Activated T-cell treated with anti-CD3 and anti-CD28 coated beads, Interleukin-2, amount 50 U/mL, for 48 hours (primary cell): ENCODE measurements at places on chromosomes 7 and 10.

GRCh38 chr10:127877116-127877515, 15.6 kb downstream of the CLRN3 start:
- no peak for DNase-seq

GRCh38 chr10:5549462-5550249, 24.9 kb downstream of the CALML3 start:
- no peak for DNase-seq

- DNase-seq: peak; percentile 81
These were observed 138.2 kb downstream of the SVIL start for GRCh38 chr10:29496341-29497162.

GRCh38 chr10:98259606-98260315, 8.2 kb downstream of the LOXL4 start:
- no peak for DNase-seq

GRCh38 chr10:128122931-128123330, 3.3 kb downstream of the MKI67 start:
- no peak for DNase-seq

DNA sequence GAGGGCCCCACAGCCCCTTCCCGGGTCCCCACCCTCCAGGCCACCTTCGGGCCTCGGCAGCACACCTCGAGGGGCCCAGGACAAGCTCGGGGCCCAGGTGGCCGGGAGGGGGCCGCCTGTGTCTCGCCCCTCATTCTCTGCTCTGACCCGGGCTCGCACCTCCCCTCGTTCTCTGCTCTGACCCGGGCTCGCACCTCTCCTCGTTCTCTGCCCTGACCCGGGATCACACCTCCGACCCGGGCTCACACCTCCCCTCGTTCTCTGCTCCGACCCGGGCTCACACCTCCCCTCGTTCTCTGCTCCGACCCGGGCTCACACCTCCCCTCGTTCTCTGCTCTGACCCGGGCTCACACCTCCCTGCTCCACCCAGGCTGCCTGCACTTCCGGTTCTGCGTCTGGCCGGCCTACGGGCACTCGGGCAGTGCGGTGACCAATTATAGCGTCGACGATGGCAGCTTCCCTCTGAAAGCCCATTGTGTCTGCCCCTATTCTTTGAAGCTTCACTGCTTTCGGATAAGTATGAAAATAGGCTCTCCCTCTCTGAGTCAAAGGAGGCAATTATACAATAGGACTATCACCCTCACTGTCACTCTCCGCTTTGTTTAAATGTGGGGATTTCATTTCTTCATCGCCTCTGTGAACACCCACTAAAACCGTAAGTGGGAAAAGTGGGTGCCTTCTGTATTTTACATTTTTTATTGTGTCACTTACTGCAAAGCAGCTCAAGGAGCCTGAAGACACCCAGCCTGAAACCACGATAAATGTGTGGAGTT, 457.4 kb downstream of the DNAJB6 start:
- DNase-seq: no peak

DNA sequence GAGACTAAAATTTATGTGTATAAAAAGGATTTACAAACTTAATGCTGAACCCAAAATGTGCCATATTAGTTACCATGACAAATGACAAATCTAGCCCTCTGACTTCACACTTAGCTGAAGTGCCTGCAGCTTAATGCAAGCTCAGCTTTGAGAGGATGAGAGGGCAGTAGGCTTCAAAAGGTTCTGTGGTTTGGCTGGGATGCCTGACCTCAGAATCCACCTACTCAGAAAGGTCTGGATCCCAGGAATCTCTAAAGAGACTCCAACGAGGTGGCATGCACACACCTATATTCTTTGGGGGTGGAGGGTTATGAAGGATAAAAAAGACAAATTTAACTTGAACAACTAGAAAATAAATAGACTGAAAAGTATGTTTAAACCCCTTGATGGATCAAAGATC, 213.4 kb downstream of the TAX1BP1 start:
- no peak for DNase-seq

GRCh38 chr7:25075459-25075858, 49.6 kb downstream of the CYCS start:
- DNase-seq: peak; percentile 58

- DNase-seq: no peak
These were observed 14.4 kb upstream of the UTF1 start for GRCh38 chr10:133215586-133215985.

GRCh38 chr10:1954300-1954699, 217.0 kb upstream of the ADARB2 start:
- no peak for DNase-seq

DNA sequence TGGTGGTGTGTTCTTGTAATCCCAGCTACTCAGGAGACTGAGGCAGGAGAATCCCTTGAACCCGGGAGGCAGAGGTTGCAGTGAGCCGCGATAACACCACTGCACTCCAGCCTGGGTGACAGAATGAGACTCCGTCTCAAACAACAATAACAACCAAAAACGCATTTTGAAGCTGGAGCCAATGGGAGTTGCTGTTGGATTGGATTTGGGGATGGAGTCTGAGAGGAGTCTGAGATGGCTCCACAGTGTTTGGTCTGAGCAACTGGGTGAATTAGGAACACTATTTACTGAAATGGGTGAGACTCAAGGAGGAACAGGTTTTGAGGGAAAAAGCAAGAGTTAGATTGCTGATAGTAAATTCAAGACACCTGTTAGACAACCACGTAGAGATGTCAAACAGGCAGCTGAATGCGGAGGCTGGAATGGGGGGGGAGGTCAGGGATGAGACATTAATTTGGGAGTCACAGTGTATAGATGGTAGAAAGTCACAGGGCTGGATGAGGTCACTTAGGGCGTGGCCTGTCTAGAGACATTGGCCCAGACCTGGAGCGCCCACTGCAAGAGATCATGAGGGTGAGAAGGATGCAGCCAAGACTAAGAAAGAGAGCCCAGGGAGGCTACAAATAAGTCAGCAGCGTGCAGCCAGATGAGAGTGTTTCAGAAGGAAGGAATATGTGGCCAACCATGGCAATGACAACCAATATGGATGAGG, 56.4 kb downstream of the CYCS start:
- no peak for DNase-seq

- no peak for DNase-seq
These were observed 33.5 kb downstream of the PLCE1 start for GRCh38 chr10:94027197-94027596.

DNA sequence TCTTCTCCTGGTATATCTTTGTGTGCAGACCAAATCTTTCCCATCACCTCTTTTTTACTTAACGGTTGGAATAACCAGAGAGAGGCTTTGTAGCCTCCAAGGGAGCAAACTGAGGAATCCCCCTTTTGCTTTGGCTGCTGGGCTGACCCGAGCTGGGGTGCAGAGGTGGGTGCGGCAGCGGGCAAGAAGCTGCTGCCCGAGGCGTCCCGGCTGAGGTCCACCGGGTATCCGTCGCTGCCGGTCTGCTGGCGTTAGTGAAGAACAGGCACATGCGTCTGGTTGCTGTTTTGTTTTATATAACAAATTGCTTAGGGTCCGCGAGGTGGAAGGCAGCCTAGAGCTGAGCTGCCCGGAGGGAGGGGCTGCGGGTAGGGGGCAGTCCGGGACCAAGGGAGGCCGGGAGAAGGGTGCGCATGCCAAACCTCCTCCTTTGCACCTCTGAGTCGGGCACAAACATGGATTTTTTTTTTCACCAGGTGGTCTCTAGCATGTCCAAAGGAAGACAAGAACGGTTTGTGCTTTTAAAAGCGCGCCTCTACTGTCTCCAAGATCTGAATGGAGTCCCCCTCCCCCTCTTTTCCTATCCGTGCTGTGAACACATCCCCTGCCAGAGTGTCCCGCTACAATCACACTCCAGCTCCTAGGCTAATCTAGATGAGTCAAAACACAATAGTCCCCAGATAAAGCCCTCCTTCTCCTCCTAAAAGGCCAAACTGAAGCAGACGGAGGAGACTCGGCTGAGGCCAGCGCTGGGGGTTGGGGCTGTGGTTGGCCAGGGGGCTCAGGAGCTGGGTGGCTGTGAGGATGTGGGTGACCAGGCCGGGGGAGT, 6.8 kb upstream of the GATA3 start:
- peak; percentile 41 for DNase-seq

DNA sequence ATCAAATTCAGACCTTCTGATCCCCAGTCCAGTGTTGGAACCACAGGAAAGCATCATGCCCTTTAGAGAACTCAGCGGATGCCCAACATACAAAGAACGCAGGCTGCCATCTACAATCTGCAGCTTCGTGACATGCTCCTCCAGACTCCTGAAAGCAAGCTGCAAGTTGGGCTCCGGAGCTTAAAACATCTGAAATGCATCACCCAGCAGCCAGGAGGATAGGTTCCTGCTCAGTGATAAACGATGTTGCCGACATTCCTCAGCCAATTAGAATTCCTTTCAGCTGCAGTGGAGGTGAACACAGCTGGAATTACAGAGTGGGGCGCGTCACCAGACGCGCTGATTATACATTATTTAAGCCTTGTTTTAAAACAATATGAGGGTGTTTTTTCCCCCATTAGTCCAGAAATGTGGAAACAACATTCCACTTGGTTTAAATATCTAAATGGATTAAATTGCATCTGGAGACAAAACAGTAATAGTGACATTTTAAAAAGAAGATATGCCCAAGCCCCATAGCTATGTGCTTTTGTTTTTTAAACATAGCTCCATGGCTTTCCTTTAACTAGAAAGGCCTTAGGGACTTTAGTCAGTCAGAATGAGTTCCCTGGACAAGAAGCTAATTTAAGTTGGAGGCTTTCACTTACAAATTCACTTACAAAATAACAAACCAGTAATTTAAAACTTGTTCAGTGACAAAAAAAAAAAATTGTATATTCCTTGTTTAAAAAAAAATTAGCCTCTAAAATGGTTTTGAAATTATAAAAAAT, 6.3 kb downstream of the SMURF1 start:
- DNase-seq: no peak

- DNase-seq: no peak
These were observed 204.1 kb downstream of the PHF14 start for GRCh38 chr7:11177793-11178192.

DNA sequence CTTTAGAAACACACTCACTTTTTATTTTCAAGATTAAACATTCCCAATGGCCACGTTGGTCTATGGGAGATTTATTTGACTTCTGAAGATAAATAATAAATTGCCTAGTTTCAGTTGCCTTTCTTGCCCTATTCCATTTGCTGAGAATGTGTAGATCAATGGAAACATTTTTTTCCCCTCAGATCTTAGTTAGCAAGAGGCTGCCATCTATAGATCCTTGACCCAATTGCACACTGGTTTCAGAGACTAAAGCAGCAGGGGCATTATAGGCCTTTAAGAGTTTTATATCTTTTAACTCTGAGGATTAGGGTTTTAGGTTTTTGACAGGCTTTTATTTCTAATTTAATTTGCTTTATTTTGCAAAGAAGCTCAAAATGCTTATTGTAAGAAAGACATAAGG, 163.2 kb upstream of the GPR26 start:
- no peak for DNase-seq

DNA sequence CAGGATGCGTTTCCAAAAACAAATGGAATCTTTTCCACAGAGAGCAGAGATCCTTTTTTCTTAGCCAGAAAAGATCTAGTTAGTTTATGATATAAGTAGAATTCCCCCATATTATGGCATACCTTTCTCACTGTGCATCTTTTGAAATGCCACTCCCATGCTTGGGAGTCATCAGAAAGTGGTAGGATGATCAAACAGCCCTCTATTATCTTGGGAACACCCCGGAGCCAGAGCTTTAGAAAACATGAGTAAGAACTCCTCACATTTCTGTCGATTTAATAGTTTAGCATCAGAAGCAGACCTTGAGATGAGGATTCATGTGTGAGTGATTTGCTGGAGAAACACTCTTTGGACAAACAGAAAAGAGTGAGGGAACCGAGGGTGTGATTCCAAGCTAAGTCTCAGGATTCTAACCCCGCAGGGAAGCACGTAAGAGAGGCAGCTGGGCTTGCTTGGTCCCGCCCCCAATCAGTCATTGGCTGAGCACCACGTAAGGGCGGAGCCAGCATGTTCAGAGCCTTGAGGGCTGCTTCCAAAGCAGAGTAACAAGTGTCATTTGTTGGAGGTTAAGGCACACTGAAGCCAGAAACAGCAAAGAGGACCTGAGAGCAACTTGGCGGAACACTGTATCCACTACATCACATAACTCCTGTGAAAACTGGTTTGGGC, 43.7 kb upstream of the NXPH1 start:
- DNase-seq: no peak

DNA sequence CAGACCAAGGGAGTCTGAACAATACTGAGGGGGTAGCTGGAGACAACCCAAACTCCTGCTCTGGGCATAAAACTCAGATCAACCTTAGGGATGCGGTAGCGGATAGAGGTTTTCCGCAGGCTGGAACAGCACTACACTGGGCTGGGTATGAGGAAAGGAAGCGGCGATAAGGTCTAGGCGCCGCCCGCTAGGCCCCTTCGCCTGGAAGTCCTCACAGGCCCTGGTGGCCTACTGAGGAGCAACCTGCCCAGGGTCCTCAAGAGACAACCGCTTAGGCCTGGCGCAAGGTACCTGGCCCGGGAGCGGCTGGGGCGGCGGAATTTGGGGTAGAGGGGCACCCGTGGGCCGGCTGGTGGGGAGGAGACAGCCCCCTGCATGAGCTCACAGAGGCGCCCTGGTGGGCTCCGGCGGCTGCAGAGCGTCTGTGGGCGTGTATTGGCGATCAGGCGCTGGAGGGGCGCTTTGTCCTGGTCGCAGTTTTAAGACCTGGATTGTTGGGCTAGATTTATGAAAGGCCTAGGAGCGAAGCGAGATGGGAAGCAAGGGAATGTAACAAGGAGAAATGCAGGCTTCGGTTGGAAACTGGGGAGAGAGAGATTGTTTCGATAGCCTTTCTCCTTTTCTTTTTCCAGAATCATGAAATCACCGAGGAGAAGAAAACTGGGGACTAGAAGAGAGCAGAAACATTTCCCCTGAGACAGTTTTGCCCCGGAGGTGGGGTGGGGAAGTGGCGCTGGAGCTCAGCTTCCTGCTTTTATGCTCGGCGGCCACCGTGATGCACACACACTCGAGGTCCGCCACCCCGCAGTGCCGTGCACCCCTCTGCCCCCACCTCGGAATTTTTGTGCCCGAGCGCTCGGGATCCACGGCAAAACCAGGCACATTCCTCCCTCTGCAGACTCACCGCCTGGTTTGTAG, 2.4 kb upstream of the NKX2-3 start:
- DNase-seq: no peak
